Activated effector memory CD4-positive, alpha-beta T cell treated with anti-CD3 and anti-CD28 coated beads, Interleukin-2, amount 50 U/mL, for 16 hours (primary cell): ENCODE measurements at places on chromosomes 16 and 17.
A peak's percentile ranks its signal among the peaks of the same experiment; 100 is the strongest.

GRCh38 chr16:66874079-66874775 is 6.1 kb upstream of the PDP2 start:
- DNase-seq: no peak

GRCh38 chr17:73690676-73691075 is 46.4 kb upstream of the SDK2 start:
- peak; percentile 9 for DNase-seq

DNA sequence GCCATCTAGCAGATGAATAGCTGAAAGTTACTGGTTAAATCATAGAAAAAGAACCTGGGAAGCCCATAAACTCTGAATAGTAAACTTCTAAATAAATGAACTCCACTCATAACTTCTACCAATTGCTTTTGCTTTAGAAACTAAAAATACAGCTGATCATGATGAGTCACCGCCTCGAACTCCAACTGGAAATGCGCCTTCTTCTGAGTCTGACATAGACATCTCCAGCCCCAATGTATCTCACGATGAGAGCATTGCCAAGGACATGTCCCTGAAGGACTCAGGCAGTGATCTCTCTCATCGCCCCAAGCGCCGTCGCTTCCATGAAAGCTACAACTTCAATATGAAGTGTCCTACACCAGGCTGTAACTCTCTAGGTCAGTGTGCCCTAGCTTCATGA is 9.7 kb downstream of the KAT7 start:
- DNase-seq: no peak

GRCh38 chr16:17635183-17635582 is 164.4 kb upstream of the XYLT1 start:
- no peak for DNase-seq

GRCh38 chr16:11498683-11499082 is 88.0 kb downstream of the LITAF start:
- no peak for DNase-seq

DNA sequence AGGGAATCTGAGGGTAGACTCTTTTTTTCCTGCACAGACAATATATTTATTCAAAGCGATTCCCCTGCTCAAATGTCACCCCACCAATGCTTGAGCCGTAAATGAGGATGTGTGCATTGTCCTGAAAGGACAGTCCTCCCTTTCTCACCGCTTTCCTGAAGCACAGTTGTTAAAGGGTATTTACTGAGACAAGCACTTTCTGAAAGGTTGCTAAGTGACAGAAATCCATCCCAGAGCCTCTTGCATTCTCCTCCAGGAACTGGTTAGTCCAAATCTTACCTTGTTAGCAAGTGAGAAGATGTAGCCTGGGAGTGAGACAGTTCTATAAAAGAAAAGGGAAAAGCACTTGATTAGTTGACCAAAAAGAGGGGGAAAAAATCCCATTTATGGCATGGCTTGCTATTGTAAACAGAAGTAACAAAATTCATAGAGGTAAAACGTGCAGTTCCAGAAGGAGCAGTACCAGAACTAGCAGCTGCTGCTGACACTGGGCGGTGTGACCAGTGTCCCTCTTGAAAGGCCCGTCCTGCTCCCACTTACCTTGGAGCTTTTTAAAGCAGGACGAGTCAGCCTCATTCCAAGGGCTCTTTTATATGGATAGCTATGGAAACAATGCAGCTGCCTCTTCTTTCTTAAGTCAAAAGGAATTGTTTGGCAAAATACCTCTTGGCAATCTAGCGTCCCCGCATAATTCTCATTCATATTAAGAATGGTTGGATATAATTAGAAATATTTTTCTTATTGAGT is at the start of gene MYH2:
TSS of gene MYH2 (minus strand) at position 563 of the 747 bp plus-strand sequence. CDS start 1,738 bp downstream, outside the sequence.
- DNase-seq: no peak

GRCh38 chr16:89080196-89080853 is 13.3 kb upstream of the ACSF3 start:
- DNase-seq: no peak

DNA sequence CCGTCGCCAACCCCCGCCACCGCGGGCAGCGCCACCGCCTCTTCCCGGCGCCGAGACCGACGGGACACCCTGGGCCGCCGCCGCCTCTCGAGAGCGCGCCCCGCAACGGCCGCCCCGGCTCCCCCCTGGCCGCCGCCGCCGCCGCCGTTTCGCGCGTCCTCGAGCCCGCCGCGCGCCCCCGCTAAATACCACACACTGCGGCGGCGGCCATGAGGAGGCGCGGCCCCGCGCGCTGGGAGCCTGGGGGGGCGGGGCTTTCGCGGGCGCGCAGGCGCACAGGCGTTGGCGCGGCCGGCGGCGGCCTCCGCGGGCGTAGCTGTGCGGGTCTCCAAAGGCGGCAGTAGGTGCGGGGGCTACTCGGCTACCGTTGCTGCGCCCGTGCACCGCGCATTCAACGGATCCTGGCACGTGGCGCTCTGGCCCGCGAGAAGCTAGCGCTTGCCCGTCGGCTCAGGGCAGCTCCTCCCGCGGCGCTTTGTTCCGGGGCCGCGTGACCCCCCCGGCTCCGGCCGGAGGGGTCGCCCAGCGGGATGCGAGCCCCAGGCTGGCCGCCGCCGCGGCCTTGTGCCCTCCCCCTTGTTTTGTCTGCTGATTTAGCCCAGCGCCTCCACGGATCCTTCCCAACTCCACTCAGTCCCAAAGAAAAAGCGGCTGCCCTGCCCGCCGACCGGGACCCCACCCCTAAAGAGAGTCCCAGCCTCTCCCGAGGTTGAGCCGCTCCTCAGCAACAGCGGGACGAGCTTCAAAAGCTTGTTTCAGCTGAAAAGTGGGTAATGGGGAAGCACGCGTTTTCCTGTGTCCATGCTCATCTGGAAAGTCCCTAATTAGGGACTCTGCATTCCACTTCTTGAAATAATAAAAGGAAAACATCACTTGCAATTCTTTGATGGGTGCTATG is at the start of gene SIAH1:
TSS of gene SIAH1 (minus strand) at position 161 of the 898 bp plus-strand sequence. CDS start 22,985 bp downstream, outside the sequence.
- peak; percentile 96 for DNase-seq

- peak; percentile 72 for DNase-seq
Observed at GRCh38 chr17:45353043-45353442, 36.2 kb upstream of the MAP3K14 start.

DNA sequence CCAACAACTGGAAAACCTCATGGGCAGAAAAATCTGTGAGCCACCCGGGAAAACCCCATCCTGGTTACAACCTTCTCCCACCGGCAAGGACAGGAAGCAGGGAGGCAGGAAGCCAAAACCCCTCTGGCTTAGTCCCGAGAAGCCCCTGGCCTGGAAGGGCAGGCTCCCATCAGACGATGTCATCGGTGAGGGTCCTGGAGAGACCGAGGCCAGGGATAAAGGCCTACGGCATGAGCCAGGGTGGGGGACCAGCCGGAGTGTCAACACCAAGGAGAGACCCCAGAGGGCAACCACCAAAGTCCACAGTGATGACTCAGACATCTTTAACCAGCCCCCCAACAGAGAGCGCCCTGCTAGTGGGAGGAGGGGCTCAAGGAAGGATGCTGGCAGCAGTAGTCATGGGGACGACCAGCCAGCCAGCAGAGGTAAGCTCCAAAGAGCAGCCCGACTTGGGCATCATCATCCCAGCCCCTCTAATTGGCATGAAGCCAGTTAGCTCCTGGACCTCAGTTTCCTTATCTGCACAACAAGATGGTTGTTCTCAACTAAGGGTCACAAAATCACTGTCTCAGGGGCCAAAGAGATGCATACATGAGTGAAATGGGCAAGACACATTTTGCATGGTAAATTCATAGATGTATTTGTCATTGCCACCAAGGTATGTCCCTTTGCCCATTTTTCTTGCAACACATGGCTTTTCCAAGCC is 190.7 kb downstream of the KATNIP start:
- DNase-seq: no peak

- DNase-seq: no peak
Observed at GRCh38 chr16:86697715-86698114, 119.4 kb downstream of the FOXL1 start.

DNA sequence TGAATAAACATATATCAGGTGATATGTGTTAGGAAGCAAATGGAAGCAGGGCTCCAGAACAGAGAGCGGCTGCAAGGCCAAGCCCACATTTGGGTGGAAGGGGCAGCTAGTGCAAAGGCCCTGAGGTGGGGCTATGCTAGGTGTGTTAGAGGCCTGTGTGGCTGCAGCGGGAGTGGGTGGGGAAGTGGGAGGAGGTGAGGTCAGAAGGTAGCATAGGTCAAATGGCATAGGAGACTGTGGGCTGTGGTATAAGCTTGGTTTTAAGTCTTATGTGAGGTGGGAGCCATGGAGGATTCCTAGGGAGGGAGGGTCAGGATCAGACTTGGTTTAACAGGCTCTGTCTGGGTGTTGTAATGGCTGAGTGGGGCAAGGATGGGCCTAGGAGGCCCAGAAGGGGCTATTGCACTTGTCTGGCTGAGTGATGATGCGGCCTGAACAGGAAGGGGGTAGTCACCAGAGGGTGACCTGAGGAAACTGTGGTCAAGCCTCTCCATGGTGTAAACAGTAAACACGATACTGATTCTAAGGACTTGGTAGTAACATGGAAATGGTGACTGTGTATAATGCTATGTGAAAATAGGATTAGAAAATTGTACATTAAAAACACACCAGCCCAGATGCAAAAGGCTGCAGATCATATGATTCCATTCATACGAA is 31.1 kb downstream of the RAI1 start:
- no peak for DNase-seq

GRCh38 chr17:61217878-61218437 is 181.7 kb upstream of the TBX2 start:
- DNase-seq: no peak

DNA sequence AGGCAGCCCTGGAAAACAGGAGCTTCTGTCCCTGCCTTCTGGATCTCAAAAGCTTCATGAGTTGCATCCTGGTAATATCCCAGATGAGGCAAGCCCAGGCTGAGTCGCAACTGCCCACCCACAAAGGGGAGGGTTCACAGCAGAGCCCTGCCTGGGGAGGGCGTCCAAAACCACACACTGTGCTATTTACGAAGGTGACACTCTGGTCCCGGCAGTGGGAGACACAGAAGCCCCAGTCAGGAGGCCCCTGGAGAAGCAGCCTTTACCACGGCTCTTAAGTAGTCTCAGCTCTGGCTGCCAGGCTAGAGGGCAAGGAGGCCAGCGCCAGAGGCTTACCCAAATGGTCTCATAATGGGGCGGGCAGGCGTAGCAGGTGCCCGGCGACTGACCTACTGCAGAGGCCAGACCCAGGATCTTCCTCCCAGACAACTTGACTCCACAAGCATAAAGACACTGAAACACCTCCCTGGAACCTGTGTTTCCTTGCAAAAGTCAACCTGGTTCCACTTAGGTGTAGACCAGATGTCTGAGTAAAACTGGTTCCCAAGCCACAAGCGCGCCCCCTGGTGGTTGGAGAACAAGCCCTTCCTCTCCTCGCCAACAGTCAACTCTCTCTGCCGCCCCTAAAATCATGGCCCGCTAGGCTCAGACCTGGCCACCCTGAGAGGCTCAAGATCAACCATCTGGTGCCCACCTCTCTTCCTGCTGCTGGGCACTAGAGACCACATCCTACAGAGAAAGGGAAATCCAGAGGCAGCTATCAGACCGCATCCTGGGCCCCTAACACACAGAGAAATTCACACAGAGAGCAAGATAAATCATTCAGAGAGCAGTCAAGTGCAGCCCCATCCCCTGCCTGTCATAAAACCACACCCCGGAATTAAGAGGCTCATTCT is 5.2 kb downstream of the AXIN2 start:
- DNase-seq: peak; percentile 97

GRCh38 chr17:51245535-51245934 is 14.3 kb downstream of the MBTD1 start:
- no peak for DNase-seq

- DNase-seq: peak; percentile 91
Observed at GRCh38 chr16:67013823-67014633, 14.9 kb upstream of the CBFB start.

GRCh38 chr17:50201276-50201854 is at the start of gene COL1A1:
COL1A1 (minus strand) TSS chr17:50201631; CDS start chr17:50201513, 118 bp downstream.
- DNase-seq: no peak

DNA sequence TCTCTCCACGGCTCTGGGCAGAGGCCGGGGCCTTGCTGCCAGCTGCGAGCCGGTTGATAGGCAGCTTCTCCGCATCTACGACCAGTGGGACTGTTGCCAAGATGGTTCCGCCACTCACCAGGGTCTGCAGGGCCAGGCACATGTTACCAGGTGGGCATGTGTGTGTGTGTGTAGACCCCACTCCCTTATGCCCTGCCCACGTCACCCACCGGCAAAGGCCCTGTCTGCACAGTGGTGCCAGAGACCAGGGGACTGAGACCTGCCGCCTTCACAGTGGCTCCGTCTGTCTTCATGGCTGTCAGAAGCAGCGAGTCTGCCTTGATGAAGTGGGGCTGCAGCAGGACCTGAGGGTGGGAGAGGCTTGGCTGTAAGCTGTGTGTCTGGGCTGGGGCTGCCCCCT is 17.7 kb downstream of the SREBF1 start:
- DNase-seq: no peak

DNA sequence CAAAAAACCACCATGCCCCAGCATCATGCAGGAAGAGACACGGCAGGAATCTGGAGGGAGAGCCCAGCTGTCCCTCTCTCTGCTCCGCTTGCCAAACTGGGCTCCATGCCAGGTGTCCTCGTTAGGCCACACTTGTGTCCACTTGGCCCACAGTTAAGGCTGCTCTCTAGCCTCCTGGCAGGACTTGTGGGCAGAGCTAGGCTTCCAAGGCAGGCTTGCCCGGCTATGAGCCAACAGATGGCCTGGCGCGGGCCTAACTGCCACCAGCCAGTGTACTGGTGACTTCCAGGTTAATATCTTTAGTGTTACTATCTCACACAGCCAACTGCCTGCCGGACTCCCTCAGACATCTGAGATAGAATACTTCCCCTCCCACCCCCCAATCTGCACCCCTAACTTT is 10.6 kb downstream of the ATP6V0D1 start:
- DNase-seq: no peak

DNA sequence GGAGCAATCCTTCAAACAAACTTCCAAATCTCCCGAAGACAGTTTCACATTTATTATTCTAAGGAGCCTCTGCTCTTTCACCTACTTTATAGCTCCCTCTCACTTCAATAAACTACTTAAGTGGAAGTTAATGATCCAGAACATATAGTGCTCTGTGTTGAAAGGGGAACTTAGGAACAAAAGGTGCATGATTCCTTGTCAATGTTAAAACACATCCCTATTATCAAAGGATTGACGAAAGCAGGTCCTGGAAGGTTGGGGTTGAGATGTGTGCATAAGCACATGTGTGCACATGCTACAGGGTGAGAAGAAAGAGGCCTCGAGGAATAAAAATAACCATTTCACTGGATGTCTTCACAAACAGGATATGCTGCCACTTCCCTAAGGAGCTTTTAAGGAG is 170.3 kb downstream of the SLC39A11 start:
- DNase-seq: no peak

DNA sequence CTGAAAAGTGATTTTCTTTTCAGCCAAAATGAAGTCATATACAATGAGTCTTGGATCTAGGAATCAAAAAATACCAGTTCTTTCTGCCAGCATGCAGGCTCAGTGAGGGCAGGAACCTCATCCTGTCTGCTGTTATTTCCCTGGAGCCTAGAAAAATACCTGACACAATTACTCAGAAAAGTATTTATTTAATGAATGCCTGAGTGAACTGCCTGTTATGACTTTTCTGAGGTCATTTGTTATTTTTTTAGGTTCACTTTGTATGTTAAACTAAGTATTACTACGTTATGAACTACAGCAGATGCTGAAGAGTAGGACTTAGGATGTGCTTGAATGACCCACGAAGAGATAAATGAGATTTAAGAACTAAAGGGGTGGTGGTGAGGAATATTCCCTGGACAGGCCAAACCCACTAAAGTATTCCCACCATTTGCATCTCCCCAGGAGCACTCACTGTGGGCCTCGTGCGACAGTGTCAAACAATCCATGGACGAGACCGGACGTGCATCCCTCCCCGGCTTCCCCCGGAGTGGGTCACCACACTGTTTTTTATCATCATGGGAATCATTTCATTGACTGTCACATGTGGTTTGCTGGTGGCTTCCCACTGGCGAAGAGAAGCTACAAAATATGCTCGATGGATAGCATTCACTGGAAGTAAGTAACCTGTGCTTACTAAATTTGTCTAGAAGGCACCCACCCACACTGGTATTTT is 17.1 kb upstream of the VWA3A start:
- DNase-seq: no peak
